ENCODE measurements at places on chromosomes 1 and 21.

GRCh38 chr1:109493805-109494539 is at the start of gene CYB561D1:
Gene CYB561D1 (plus strand): TSS chr1:109494094. CDS start chr1:109494140, 46 bp downstream.
- DNase-seq, result peak; percentile 85

- peak; percentile 38 for DNase-seq
Observed at GRCh38 chr1:159647616-159648015, 60.0 kb downstream of the APCS start.

- DNase-seq, result no peak
Observed at GRCh38 chr1:51247022-51247421, 10.9 kb downstream of the RNF11 start.

- DNase-seq, result no peak
Observed at GRCh38 chr1:174031099-174031498, 8.9 kb upstream of the RC3H1 start.

DNA sequence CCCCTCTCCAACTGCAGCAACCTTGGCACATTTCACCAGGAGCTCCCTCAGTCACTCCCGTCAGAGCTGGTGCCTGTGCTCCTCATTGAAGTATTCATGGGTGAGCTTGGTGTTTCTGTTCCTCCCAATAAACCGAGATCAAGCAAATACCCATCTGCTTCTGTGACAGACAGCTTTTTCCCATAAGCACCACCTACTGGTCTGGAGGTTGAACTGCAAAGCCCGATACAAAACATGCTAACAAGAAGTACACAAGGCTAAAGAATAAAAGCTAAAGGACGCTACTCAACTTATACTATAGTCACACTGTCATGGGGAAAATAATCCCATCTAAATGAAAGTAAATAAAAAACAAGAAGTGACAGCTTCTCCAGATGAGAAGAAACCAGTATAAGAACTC is 111.9 kb upstream of the C21orf91 start:
- DNase-seq, result no peak

DNA sequence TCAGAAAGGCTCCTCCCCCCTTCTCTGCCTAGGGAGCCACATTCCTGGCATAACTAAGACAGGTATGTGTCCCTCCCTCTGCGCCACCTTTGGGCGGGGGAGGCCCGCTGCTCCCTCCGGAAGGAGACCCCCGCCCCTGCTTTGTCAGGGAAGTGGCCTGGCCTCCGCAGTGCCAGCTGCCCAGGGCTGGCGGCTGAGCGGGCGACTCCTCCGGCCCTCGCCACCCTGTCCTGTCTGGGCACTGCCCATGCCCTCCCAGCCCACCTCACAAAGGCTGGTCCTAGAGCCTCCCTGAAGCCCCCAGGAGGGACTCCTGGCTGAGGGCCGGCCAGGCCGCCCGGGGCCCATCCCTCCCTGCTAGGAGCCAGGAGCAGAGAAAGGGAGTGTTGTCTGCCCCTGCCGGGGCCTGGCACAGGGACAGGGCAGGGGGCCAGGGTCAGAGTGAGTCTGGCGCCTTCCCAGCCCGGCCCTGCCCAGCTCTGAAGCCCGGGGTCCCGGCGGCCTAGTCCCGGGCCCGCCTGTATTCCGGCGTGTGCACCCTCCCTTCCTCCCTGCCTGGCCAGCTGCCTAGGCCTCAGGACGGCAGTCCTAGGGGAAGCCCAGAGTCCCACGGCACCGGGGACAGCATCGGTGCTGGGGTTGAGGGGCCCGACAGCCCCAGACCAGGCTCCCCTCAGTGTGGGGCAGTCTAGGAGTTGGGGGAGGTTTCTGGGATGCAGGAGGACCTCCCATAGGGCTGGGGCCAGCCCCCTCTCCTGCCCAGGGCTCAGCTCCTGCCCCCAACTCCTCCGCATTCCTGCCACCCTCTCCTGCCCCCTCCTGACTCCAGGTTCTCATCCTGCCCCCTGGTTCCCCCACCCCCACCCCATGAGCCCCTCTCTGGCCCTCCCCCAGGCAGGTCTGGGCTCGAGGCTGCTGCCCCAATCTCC is 5.1 kb downstream of the AGRN start:
- peak; percentile 69 for DNase-seq

- no peak for DNase-seq
Observed at GRCh38 chr1:11280719-11281376, 7.8 kb downstream of the UBIAD1 start.

DNA sequence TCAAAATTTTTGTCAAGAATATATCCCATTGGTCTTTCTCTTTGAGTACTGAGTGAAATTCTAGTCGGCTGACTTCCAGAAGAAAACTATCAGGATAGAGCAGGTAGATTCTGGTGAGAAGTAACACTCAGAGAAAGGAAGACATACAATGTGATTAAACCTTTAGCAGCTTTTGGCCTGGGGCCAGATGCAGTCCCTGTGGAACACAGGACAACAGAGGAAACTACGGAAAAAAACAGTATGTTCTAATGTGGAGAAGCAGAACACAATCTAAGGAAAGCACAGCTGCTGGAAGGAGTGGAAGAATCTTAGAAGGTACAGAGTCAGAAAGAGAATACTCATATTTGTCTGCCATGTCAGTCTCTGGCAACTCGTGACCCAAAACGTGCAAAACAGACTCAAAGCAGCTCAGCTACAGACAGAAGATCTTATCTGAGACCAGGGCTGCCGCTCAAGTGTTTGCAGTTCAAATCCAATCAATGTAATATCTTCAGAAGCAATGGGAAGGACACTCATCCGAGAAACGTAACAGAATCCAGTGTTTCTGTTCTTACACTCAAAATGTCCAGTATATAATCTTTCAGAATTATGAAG is 283.8 kb downstream of the MRPL39 start:
- no peak for DNase-seq

GRCh38 chr1:110667776-110668175 is 7.0 kb downstream of the KCNA3 start:
- DNase-seq, result no peak

GRCh38 chr1:39729842-39730241 is 8.8 kb upstream of the PPIE start:
- DNase-seq, result no peak

GRCh38 chr1:22957066-22957465 is 15.6 kb downstream of the LACTBL1 start:
- no peak for DNase-seq

DNA sequence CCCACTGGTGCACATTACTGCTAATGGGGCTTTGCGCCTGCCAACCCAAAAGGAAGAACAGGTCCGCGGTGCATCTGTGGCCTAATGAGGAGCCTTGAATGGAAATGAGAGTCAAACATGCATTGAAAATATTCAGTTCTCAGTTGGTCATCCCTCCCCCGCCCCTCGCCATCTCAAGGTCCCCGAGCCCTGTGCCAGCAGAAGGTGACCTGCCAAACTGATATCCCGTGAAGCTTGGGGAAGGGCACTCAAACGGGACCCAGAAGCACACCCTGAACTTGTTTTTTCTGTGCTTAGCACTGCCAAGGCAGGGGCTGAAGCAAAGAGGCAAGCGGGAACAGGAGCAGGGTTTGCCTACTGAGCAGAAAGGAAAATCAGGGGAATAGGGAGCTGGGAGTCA is 67.9 kb upstream of the ZNF648 start:
- DNase-seq, result no peak

DNA sequence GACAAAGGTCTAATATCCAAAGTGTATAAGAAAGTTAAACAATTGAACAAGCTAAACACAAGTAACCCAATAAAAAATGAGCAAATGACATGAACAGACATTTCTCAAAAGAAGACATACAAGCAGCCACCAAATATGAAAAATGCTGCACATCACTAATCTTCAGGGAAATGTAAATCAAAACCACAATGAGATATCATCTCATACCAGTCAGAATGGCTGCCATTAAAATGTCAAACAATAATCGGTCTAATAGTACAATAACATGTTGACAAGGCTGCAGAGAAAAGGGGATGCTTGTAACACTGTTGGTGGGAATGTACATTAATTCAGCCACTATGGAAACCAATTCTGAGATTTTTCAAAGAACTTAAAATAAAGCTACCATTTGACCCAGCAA is 264.1 kb downstream of the AKT3 start:
- no peak for DNase-seq

DNA sequence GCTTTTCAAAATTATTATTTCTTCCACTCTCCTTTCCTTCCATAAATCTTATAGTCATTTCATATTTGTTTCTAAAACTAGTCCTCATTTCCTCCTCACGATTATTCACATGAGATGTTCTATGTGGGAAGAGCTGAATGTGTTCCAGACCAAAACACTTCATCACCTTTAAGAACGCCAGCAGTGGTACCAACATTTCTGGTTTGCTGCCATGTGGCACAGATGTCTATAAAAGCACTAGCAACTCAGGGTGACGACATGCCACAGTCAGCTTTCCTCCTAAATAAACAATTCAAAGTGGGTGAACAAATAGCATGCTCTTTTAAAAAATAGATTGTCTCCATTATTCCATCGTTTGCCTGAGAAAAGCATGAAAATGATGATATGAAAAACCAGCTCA is 1217.8 kb upstream of the ADGRL2 start:
- peak; percentile 2 for DNase-seq

DNA sequence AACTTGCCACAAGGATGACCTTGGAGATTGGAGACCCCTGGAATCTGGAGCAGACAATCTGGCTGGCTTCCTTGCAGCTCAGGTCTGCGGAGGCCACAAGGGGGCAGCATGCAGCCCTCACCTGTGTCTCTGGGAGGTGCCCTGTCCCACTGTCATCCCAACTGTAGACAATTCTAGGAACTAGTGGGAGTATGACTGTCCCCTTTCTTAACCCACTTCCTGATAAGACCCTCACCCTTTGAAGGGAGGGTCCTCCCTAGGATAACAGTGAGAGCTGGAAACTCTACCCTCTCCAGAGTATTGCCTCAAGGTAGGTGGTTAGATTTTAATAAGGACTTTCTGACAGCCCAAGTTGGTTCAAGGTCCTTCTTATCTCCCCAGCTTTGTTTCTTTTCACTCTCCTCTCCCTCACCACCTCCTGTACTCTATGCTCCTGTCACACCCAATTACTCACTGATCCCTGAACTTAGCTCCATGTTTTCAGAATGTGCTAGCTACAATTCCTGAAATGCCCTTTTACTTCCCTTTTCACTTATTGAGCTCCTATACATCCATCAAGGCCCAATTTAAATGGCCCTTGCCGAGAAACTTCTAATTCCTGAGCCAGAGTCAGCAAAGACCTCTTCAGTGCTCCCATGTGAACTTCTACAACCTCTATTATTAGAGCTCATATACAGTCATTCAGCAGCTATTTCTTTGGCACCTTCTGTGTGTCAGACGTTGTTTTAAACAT is 9.2 kb upstream of the KCNQ4 start:
- DNase-seq, result peak; percentile 29

- DNase-seq, result peak; percentile 92
Observed at GRCh38 chr1:32349211-32349708, 13.0 kb downstream of the FAM229A start.

DNA sequence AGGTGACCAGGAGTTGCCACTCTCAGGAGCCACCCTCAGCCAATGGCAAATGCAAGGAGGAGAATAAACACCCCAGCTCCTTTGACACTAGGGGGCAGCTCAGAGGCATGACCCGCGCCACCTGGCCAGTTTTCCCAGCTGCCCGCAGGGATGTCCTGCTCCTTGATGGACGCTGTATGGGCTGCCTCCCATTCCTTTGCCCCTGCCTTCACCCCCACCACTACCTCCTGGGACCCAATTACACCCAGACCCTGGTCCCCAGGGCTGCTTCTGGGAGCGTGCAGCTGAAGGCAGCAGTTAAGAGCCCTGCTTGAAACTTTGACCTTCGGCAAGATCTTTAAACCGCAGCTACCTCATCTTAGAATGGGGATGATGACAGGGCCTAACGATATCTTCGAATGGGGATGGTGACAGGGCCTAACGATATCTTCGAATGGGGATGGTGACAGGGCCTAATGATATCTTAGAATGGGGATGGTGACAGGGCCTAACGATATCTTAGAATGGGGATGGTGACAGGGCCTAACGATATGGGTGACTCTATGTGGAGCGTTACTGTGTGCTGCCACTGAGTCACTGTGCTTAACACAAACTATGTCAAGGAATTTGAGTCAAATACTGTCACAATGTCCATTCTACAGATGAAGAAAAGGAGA is 163.0 kb upstream of the KAZN start:
- no peak for DNase-seq

GRCh38 chr1:1687846-1688245 is 4.7 kb downstream of the SLC35E2B start:
- DNase-seq, result no peak

- DNase-seq, result no peak
Observed at GRCh38 chr21:32728848-32729247, 1.0 kb upstream of the SYNJ1 start.

DNA sequence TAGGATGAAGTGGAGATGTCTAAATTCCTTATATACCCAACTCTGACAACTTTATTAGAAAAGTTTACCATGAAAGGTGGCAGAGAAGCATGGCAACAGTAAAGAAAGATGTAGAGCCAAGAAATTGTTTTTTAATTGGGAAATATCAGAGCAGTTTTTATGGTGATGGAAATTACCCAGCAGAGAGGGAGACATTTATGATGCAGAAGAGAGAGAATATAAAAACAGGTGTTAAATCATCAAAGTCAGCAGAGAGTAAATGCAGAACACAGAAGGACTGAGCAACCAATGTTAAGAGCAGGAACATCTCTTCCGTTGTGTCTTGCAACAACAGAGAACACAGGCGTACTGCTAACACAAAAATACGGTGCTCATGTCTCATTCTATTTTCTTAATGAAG is 28.2 kb downstream of the WARS2 start:
- DNase-seq, result no peak

- no peak for DNase-seq
Observed at GRCh38 chr1:196423612-196424011, 184.6 kb downstream of the KCNT2 start.

GRCh38 chr1:185961664-185962063 is 227.5 kb downstream of the HMCN1 start:
- DNase-seq, result no peak

DNA sequence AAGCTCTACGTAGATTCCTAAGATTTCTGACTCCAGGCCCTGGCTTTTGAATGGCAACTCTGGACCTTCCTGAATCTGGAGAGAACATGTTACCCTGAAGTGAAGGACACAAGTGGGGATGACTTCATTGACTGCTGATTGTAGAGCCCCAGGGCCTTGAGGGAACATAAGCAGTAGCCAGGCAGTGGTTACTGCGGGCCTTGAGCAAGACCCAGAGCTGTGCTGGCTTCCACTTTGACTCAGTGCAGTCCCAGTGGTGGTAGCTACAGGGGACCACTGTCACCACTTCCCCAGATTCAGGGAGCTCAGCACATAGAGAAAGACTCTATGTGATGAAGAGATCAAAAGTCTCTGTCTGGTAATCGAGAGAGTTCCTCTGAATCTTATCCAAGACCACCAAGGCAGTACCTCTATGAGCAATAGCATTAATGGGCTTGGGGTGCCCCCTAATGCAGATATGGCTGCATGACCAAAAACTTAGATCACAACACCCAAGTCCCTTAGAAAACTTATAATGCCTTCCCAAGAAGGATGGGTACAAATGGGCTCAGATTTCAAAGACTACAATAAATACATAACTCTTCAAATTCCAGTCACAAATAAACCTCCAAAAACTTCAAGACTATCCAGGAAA is 1278.3 kb downstream of the AMY1C start:
- no peak for DNase-seq

- DNase-seq, result no peak
Observed at GRCh38 chr1:159088546-159089183, 12.1 kb upstream of the AIM2 start.

- DNase-seq, result no peak
Observed at GRCh38 chr1:241711326-241711725, 59.2 kb downstream of the WDR64 start.

Measured in EL (cell line).